Calu3 (cell line): ENCODE measurements at places on chromosomes 3 and 15. TPM values are rescaled to one million over a fixed set of nuclear protein-coding genes. Genes with fewer than 3 reads are reported as not detected.

GRCh38 chr15:90044916-90045371 lies 43.8 kb downstream of the ZNF710 start:
- DNase-seq = no peak
- peaks cover 10% of the 10 kb centered on the region for H3K36me3 ChIP-seq
- H3K27ac ChIP-seq = no peak overlapping the region
- H3K27me3 ChIP-seq = no peaks in the 10 kb centered on the region
- H3K4me1 ChIP-seq = peaks cover 35% of the 10 kb centered on the region

DNA sequence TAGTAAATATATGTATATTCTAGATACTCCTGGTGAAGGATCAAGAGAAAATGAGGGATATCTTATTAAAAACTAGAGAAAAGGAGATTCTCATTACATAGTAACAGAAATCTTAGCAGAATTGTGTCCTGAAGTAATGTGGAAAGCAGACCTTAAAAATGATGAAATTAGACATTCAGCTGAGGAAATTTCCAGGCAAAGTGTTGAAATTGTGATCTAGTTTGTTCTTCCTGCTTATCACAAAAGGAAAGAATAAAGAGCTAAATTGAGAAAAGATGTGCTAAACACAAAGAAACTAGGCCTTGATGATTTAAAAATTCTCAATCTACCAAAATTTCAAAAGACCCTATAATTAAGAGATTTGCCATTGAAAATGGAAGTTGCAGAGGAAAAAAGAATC lies 362.6 kb upstream of the PLSCR5 start:
- H3K27ac ChIP-seq = no peak overlapping the region
- DNase-seq = no peak
- H3K4me3 ChIP-seq = no peak overlapping the region
- H3K4me1 ChIP-seq = peaks cover 10% of the 10 kb centered on the region

DNA sequence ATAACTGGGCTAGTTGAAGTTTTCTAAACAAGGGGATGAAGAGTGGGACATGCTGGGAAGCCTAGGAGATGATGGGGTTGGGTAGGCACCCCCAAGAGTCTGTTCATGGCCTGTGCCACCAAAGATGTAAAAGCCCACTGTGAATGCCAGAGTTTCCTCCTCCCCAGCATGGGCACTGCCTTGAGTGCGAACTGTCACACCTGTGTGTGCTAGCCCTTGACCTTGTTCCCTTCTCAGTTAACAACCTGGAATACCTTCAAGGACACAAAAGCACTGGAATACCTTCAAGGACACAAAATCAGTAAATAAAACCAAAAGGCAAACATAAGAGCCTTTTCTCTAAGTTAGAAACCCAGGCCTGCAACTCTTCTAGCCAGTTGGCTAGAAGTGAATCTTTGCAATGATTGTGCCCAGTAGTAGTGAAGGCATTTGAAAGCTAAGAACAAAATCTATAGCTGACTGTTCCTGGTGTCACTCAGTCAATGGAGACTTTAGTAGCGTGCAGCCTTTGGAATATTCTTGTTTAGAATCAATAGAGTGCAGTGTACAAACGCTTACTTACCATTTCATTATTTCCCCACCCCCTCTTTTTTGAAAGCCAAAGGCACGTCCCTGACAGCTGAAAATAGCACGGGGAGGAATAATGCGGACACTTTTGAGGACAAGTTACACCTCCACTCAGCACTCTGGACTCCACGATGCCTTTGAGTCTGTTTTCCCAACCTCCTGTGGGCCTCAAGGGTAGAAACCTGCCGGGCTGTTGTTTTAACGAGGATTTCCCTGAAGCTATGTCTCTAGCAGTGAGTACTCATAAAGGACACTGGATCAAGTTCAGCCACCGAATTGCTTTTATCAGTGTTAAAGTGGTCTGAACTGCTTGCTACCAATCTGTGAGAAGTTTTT lies 24.2 kb downstream of the PSMD6 start:
- H3K27ac ChIP-seq = no peak overlapping the region
- H3K4me3 ChIP-seq = no peak overlapping the region
- no peaks in the 10 kb centered on the region for H3K27me3 ChIP-seq
- peaks cover 43% of the 10 kb centered on the region for H3K36me3 ChIP-seq
- DNase-seq = no peak

- no peak overlapping the region for H3K4me3 ChIP-seq
- no peak overlapping the region for H3K27ac ChIP-seq
- no peak for DNase-seq
- H3K27me3 ChIP-seq = no peaks in the 10 kb centered on the region
These were observed 241.3 kb downstream of the UBE2E2 start for GRCh38 chr3:23444386-23444785.

DNA sequence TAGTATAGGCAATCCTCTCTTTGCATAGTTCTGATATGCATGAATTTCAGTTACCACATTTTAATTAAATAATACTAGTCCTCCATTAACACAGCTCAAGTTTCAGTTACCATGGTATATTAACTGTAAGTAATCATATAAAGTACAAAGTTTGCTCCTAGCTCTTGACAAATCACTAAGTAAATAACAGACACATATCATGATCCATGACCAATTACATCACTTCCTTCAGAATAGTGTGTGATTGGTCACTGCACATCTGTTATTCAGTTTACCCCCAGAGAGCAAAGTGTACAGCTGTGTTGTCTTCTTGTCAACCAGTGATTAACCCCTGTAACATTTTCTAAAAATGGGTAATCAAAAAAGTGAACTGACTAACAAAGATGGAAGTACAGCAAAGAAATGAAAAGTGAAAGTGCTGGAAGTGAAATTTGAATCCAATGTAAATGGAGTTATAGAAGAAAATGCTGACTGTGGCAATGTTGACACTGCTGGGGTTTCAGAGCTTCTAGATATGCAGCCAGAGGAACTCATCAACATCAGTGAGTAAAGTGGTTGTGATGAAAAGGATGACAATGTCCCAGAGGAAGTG lies 30.2 kb upstream of the LEKR1 start:
- H3K27ac ChIP-seq = no peak overlapping the region
- no peak overlapping the region for H3K4me3 ChIP-seq
- no peak for DNase-seq
- peaks cover 13% of the 10 kb centered on the region for H3K36me3 ChIP-seq
- peaks cover 28% of the 10 kb centered on the region for H3K4me1 ChIP-seq

DNA sequence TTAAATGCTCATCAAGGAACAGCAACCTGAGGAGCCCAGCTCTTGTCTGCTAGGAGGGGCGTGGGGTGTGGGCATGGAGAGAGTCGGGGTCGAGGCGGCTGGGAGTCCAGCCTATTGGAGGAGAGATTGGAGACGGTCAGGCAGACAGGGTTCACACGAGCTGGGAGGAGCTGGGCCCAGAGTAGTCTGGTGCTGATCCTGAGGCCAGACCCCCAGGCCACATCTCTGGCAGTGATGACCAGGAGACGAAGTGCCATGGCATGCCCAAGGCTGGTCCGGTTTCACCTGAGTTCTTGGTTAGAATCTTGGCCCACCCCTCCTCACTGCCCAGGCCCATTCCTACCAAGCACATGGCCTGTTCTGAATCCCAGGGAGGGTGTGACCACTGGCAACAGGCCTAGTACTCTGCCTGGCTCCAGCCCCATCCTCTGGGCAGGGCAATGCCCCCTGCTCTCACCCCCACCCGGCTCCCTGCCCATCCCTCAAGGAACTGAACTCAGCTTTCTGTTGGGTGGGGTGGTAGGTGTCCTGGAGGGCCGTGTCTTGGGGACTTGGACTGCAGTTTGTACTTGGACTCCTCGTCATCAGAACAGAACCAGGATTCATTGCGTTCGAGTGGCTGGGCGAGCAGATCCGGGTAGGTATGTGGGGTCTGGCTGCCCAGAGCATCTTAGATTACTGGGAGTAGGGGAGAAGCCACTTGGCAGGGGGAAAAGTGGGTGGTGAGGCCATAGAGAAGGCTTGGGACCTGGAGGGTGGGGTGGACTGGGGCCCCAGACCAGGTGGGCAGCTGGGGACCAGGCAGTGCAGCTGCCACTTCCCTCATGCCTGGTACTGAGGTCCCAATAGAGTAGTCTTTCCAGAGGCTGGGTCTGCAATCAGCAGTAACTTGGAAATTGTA lies 20.8 kb downstream of the SLC28A1 start:
- H3K27ac ChIP-seq = no peak overlapping the region
- no peaks in the 10 kb centered on the region for H3K36me3 ChIP-seq
- no peaks in the 10 kb centered on the region for H3K27me3 ChIP-seq
- no peak overlapping the region for H3K4me3 ChIP-seq

GRCh38 chr3:51362476-51362875 lies 22.6 kb upstream of the MANF start:
- H3K4me3 ChIP-seq = no peak overlapping the region
- H3K36me3 ChIP-seq = no peaks in the 10 kb centered on the region
- DNase-seq = no peak
- H3K27ac ChIP-seq = no peak overlapping the region
- H3K27me3 ChIP-seq = peaks cover 22% of the 10 kb centered on the region
- H3K4me1 ChIP-seq = no peaks in the 10 kb centered on the region

- no peak overlapping the region for H3K27ac ChIP-seq
- H3K36me3 ChIP-seq = no peaks in the 10 kb centered on the region
These were observed 87.3 kb downstream of the CHRD start for GRCh38 chr3:184467171-184467570.

DNA sequence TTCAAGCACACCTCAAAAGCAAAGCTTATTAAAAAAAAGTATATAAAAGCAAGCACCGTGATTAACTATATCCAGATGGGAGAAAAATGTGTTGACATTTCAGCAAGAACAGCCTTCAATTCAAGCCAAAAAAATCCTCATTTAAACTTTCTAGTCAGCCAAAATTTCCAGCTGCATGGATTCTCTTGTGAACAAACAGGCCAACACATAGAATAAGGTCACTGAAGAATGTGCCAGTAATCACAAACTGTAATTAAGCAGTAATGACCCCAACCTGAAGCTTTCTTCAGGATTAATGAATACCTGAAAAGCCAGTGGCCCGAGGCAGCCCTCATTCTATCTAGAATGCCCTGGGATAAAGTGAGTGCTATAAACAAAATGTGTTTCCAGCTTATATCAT lies 130.7 kb upstream of the KCNMB2 start:
- H3K27me3 ChIP-seq = no peaks in the 10 kb centered on the region
- no peak for DNase-seq
- H3K4me1 ChIP-seq = no peaks in the 10 kb centered on the region
- no peak overlapping the region for H3K27ac ChIP-seq
- no peak overlapping the region for H3K4me3 ChIP-seq

GRCh38 chr3:65039754-65040210 lies 352.0 kb upstream of the ADAMTS9 start:
- no peaks in the 10 kb centered on the region for H3K27me3 ChIP-seq
- no peak overlapping the region for H3K27ac ChIP-seq
- no peaks in the 10 kb centered on the region for H3K4me1 ChIP-seq
- H3K4me3 ChIP-seq = no peak overlapping the region

DNA sequence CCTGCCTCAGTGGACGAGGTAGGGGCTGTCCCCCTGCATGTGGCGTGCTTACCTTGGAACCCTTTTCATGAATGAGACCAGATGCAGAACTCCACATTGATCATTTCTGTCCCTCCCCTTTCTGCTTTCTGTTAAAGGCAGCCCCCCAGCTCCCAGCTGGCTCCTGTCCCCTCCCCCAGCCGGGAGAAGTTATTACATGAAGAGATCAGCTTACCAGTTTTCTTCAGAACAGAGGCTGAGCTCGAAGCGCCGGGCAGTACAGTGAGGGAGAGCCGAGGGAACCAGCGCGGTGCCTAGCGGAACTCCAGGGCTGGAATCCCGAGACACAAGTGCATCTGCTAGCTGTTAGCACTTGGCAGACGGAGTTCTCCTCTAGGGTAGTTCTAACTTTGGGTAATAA lies 263.3 kb upstream of the NR2E3 start:
- H3K36me3 ChIP-seq = no peaks in the 10 kb centered on the region
- no peaks in the 10 kb centered on the region for H3K27me3 ChIP-seq
- no peak for DNase-seq

GRCh38 chr3:141011997-141012262 lies 39.2 kb upstream of the SPSB4 start:
- no peak overlapping the region for H3K4me3 ChIP-seq
- no peaks in the 10 kb centered on the region for H3K36me3 ChIP-seq
- no peak overlapping the region for H3K27ac ChIP-seq
- no peaks in the 10 kb centered on the region for H3K4me1 ChIP-seq
- DNase-seq = no peak

DNA sequence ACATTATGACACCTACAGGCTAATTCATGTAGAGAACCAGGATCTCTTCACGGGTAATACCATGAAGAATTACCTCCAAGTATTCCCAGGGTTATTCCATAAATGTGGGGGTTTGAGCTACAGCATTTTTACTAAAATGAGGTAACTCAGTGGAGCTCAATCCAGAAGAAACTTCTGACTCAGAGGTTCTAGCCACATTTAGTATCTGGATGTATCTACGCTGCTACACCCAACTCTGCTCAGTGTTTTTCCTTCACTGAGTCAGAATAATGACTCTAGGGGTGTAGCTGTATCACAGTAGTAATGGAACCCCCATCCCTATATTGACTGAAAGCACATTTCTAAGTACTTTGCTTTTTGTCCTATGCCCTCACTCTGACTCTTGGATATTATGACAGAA lies 52.4 kb downstream of the COPS2 start:
- no peak overlapping the region for H3K4me3 ChIP-seq
- no peaks in the 10 kb centered on the region for H3K4me1 ChIP-seq
- peaks cover 11% of the 10 kb centered on the region for H3K36me3 ChIP-seq
- H3K27ac ChIP-seq = no peak overlapping the region

- H3K4me1 ChIP-seq = peaks cover 10% of the 10 kb centered on the region
- H3K27me3 ChIP-seq = no peaks in the 10 kb centered on the region
- no peak overlapping the region for H3K4me3 ChIP-seq
- no peak for DNase-seq
- H3K27ac ChIP-seq = no peak overlapping the region
- peaks cover 26% of the 10 kb centered on the region for H3K36me3 ChIP-seq
These were observed 5.1 kb upstream of the ZSCAN2 start for GRCh38 chr15:84595660-84596059.

GRCh38 chr3:149560001-149560400 lies 85.5 kb downstream of the TM4SF4 start:
- no peak for DNase-seq
- peaks cover 80% of the 10 kb centered on the region for H3K4me1 ChIP-seq
- H3K36me3 ChIP-seq = peaks cover 91% of the 10 kb centered on the region
- H3K4me3 ChIP-seq = no peak overlapping the region

GRCh38 chr3:50503504-50504342 lies at the start of gene CACNA2D2:
TSS of gene CACNA2D2 (minus strand) at chr3:50503634. CDS start at chr3:50503423, 211 bp downstream.
- no peaks in the 10 kb centered on the region for H3K4me1 ChIP-seq
- no peaks in the 10 kb centered on the region for H3K36me3 ChIP-seq
- H3K27ac ChIP-seq = no peak within 1 kb of the TSS

Gene LRRC34
- total RNA-seq = not detected in 2 replicates

Gene CCDC13
- 0.66 and 0.68 TPM in 2 replicates for total RNA-seq

Gene IFT57
- 35.4 and 47.2 TPM in 2 replicates for total RNA-seq

Gene CPN2
- total RNA-seq = not detected in 2 replicates

Gene GP5
- 0.10 and 0.21 TPM in 2 replicates for total RNA-seq

Gene ISG20
- 75.6 and 155 TPM in 2 replicates for total RNA-seq

Gene DBR1
- 30.8 and 32.8 TPM in 2 replicates for total RNA-seq

Gene TMEM207
- total RNA-seq = 0.57 and 1.4 TPM in 2 replicates

Gene MOBP
- total RNA-seq = 0.57 TPM in 1 of 2 replicates, not detected in the other

Gene RPS27L
- total RNA-seq = 64.4 and 66.8 TPM in 2 replicates
